Bronchial epithelial cell (primary cell): ENCODE measurements at places on chromosomes 12 and 14. TPM values are rescaled to one million over a fixed set of nuclear protein-coding genes. Genes with fewer than 3 reads are reported as not detected.

GNB3 gene
- 0.38 and 0.53 TPM in 2 replicates for total RNA-seq

VRK1 gene
- total RNA-seq = 10.8 and 12.6 TPM in 2 replicates

NOS1 gene
- total RNA-seq = 0.26 TPM in 2 replicates

FAM222A gene
- under 0.01 TPM in 1 of 2 replicates, not detected in the other for total RNA-seq

CDKN3 gene
- 3.7 and 15.4 TPM in 2 replicates for total RNA-seq

ETNK1 gene
- total RNA-seq = 9.7 and 24.3 TPM in 2 replicates

LRRC10 gene
- not detected in 2 replicates for total RNA-seq

PTHLH gene
- total RNA-seq = 47.4 and 82.1 TPM in 2 replicates

INHBE gene
- 0.26 and 1.3 TPM in 2 replicates for total RNA-seq

ATXN2 gene
- total RNA-seq = 8.7 and 11.0 TPM in 2 replicates

HPD gene
- total RNA-seq = 0.79 TPM in 1 of 2 replicates, not detected in the other

FAM90A1 gene
- not detected in 2 replicates for total RNA-seq

FBLN5 gene
- under 0.01 and 0.26 TPM in 2 replicates for total RNA-seq

FOXG1 gene
- total RNA-seq = not detected in 2 replicates

SLC10A1 gene
- not detected in 2 replicates for total RNA-seq

RASSF8 gene
- total RNA-seq = 14.3 and 19.0 TPM in 2 replicates

SMIM41 gene
- 0.13 and 0.26 TPM in 2 replicates for total RNA-seq

SLC4A8 gene
- total RNA-seq = 0.26 and 0.64 TPM in 2 replicates

PRPH gene
- 0.26 and 0.51 TPM in 2 replicates for total RNA-seq

GALNT6 gene
- 14.0 and 39.2 TPM in 2 replicates for total RNA-seq

LRRC43 gene
- under 0.01 and 0.51 TPM in 2 replicates for total RNA-seq

APOF gene
- not detected in 2 replicates for total RNA-seq

WNT1 gene
- not detected in 2 replicates for total RNA-seq

CLEC4D gene
- total RNA-seq = not detected in 2 replicates

GAS2L3 gene
- total RNA-seq = 0.53 and 1.0 TPM in 2 replicates

ALDH1L2 gene
- 34.2 and 35.7 TPM in 2 replicates for total RNA-seq

IL22 gene
- not detected in 2 replicates for total RNA-seq

CMTM5 gene
- not detected in 2 replicates for total RNA-seq

VWF gene
- 0.26 and 0.51 TPM in 2 replicates for total RNA-seq

HAL gene
- 0.26 and 0.79 TPM in 2 replicates for total RNA-seq

TAS2R20 gene
- total RNA-seq = 1.8 and 2.0 TPM in 2 replicates

SERPINA12 gene
- not detected in 2 replicates for total RNA-seq

ATF7 gene
- total RNA-seq = 5.3 and 6.4 TPM in 2 replicates

PLD4 gene
- total RNA-seq = not detected in 2 replicates

NDRG2 gene
- total RNA-seq = 9.2 and 23.3 TPM in 2 replicates

PAH gene
- not detected in 2 replicates for total RNA-seq

RNASE7 gene
- 8.2 and 12.1 TPM in 2 replicates for total RNA-seq

AMN gene
- total RNA-seq = 4.2 and 6.5 TPM in 2 replicates

KRT3 gene
- total RNA-seq = under 0.01 and 0.13 TPM in 2 replicates

TSHR gene
- total RNA-seq = not detected in 2 replicates
